Muscle of arm (tissue), 14 donors: ENCODE measurements at places on chromosomes 12 and 14. TPM values are rescaled to one million over a fixed set of nuclear protein-coding genes. Genes with fewer than 3 reads are reported as not detected.

The ZBTB42 gene
- polyA plus RNA-seq: 4.3 TPM

The YEATS4 gene
- 17.3 TPM for polyA plus RNA-seq

The GTF2A1 gene
- polyA plus RNA-seq: 21.4 TPM

The LHX5 gene
- polyA plus RNA-seq: not detected

The P2RX2 gene
- polyA plus RNA-seq: not detected

The SDSL gene
- 1.2 TPM for polyA plus RNA-seq

The LRP1-AS gene
- polyA plus RNA-seq: 1.1 TPM

The SLC6A13 gene
- not detected for polyA plus RNA-seq

The HEATR5A gene
- polyA plus RNA-seq: 19.2 TPM

The ERG28 gene
- polyA plus RNA-seq: 14.5 TPM

DNA sequence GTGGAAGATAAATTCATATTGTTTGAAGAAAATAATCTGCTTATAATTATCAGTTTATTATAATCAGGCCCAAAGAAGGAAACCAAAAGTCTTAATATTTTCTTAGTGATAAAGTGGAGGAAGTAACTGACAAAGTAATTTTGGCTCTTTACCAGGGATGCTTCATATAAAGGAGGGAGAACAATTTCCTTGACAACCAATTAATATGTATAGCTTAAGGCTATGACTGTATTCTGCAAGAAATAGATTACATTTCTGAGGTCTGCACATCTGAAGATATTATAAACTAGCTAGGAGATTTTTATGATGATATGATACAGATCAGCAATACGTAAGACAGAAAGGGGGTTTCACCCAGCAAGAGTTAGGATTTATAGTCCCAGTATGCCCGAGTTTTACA, 90.8 kb downstream of the BICD1 start:
- DNase-seq: no peak

GRCh38 chr14:22411398-22412055, 177.5 kb downstream of the DAD1 start:
- no peak for DNase-seq

DNA sequence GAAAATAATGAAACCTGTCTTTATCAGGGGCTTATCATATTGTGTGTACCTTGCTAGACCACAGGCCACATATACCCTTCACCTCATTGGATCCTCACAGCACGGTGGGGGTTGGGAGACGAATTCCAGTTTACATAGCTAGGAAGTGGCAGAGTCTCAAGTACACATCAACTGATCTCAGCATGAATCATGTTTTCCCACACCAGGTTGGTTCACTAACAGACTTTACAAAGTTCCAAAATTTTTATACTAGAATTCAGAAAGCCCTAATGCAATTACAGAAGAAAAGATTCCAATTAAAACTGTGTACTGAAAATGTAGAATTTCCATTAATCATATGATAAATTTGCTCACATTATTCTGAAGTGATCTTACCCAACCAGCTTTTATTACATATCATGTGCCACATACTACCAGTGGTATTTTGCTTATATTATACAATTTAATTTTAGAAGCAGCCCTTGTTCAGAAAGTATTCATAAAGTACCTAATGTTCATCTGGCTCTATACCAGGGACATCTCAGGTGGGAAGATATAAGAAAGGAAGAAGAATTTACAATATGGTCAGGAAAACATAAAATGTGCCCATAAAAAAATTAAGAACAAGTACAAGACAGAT, 196.2 kb downstream of the ITPR2 start:
- DNase-seq: no peak

DNA sequence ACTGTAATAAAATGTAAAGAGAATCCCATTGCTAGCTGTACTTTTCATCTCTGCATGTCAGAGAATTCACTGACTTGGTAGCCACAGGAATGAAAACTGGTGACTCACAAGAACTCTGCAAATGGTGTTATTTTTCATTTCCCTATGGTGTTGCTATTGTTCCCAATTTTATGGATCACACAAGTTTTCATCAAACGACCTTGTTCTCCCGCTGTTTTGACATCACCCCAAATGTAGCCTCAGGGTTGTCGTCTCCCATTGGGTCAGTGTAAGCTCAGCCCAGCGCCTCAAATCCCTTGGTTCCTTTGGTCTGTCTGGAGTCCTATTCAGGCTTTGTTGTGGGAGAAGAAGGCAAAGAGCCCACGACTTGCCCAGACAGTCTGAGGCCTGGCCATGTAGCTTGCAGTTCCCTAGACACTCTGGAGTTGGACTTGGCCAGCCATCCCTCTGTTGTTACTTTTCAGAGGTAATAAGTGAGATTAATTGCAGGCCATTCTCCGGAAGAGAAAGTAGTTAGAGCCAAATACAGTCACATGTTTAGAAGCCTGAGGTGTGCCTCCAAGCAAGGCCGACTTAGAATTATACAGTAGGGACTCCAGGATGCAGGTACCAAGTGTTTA, 159.2 kb downstream of the TGFB3 start:
- no peak for DNase-seq

- DNase-seq: no peak
Measured at GRCh38 chr12:98894412-98895085, 249.5 kb downstream of the APAF1 start.

DNA sequence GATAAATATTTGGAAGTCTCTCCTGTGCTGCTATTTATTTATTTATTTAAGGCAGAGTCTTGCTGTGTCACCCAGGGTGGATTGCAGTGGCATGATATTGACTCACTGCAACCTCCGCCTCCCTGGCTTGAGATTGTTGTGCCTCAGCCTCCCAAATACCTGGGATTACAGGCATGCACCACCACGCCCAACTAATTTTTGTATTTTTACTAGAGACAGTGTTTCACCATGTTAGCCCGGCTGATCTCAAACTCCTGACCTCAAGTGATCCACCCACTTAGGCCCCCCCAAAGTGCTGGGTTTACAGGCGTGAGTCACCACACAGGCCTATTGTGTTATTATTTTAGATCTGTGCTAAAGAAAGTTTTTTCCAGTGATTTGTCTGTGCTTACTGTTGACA, 225.2 kb downstream of the CCER1 start:
- no peak for DNase-seq

DNA sequence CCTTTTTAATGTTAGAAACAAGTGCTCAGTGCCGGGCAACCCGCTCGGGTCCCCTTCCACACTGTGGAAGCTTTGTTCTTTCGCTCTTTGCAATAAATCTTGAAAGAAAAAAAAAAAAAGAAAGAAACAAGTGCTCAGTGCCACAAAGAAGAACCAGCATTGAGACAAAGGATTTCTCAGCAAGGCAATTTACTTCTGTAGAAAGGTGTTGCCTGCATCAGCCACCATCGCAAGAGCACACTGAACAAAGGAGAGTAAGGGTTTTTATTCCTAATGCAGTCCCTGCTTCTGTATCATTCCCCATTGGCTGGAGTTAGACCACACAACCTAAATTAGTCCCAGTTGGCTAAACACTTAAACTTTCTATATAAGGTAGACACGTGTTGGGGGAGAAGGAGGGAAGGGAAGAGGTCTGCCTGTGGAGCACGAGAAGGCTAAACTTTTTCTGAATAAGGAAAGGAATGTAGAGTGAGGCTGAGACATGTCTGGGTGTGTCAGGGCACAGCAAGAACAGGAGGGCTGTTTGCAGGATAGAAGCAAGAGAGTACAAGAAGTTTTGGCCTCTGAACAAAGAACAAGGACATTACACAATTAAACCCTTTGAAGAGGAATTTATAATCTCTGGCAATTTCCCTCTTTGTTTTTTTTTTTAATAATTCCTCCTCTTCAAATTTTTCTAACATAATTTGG, 21.4 kb downstream of the KLRF2 start:
- no peak for DNase-seq

DNA sequence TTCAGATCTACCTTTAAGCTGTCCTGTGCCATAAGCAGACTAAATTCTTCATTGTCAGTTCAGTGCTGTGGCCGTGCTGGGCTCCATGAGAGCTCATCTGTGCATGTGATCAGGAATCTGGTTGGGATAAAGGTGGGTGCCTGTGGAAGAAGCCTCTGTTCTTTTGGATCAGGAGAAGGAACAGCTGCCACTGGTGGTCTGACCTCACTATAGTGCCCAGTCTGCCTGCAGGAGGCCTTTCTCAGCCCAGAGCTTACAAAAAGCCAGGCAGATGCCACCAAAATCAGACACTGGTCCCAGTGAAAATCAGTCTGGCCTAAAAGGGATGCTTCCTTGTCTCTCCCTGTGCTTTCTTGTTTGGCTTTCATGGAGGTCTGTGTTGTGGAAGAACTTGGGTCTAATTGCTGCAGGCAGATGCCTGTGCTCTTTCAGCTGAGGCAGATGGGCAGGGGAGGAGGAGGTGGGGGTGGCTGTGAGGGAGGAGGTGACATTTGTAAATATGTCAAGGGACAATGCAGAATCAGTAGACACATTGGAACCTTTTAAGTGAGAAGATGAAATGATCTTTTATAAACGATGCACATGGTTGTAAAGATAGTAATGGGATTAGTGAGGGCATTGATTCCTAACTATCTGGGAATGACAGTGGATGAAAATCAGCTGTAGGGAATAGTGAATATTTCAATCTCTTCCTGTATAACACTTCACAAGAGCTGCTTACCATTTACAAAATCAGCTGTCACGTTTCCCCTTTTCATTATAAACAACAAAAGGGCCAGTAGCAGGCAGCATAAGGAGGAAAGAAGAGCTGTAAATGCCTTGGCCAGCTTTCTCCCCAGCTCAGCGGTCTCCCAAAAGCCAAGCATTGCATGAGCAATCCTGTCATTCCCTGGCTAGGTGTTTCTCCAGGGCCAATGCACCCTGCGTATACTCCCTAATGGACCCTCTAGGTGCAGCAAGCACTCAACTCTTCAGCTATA, 44.6 kb downstream of the CACNA2D4 start:
- DNase-seq: no peak

DNA sequence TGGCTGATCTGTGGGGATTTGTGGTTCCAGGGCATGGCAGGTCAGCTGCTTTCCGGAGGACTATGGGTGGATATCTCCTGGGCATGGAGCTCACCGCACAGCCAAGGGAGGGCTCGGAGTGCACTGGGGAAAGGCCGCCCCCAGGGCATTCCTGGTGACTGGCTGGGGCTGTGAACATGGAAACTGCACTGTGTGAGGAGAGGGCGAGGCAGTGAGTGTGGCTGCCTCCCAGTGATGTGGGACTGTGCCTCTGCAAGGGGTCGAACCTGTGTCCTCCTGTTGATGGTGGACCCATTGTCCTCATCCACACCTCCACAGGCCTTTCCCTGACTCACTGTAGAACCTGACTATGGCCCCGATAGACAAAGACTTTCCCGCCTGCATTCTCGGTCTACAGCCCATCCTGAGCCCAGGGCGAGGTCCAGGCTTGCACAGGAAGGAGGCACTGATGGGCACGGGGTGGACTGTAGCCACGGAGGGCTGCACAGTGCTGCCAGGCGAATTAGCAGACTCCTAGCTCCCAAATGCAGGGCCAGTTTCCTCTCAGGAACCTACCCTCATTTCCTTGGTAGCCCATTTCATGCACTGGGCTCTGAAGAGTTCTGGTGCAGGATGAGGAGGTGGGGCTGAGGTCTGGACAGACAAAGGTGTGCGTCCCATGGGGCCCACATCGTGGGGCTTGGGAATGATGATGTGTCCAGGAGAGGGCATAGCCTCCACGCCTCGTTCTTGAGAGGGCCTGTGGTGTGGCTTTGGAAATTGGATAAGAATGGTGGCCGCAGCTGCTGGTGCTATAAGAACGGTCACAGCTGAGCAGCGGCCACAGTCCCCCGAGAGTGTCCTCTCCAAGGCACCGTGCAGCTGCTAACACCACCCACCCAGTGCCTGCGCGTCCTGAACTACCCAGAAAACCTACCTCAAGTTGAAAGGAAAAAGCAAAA, 415.1 kb downstream of the TMEM121 start:
- no peak for DNase-seq

DNA sequence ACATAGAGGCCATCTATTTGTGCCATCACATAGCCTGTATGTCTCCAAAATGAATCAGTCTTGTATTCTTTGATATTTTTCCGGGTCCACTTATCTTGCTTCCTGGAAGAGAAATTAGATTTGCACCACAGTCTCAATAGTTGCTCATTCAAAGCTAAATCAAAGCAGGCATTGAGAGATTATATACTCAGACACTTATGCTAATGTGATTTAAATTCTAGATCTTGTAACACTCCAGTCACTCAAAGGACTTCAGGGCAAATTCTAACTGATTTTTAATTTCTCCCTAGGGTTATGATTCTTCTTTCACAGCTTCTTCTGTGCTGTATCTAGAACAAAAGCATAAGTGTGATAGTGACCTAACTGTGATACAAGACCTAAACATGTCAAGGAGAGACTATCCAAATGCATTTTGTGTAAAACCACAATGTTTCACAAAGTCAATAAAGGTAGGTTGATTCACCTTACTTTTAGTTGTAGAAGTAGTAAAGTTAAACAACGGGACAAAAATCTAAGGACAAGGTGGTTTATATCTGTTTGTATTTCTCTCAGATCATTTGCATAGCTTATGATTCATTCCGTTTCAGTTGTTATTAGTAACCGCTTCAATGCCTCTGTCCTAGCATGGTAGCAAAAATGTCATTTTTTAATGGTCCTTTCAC, 26.8 kb downstream of the PLBD1 start:
- DNase-seq: no peak

DNA sequence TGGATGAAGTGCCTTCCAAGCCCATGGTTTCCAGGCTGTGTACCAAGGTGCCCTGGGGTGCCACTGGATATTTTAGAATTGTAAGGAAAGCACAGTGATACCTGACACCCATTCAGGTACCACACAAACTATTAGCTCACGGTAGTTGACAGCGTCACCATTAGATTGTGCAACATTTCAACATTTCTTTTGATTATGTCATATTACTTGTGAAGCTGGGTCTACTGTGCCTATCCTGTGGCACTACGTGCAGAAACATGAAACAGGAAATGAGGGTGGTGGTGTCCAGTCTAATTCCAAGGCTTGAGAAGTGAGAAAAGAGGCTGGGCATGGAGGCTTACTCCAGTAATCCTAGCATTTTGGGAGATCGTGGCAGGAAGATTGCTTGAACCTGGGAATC, 75.5 kb upstream of the CPM start:
- no peak for DNase-seq

DNA sequence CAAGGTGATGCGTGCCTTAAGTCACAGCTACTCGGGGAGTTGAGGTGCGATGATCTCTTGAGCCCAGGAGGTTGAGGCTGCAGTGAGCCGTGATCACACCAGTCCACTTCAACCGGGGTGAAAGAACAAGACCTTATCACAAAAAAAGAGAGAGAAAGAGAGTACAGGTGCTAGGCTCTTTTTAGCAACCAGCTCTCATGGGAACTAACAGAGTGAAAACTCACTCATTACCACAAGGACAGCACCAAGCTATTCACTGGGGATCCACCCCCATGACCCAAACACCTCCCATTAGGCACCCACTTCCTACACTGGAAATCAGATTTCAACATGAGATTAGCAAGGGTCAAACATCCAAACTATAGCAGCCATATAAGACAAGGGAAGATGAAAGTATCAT, 164.2 kb downstream of the NDUFA12 start:
- no peak for DNase-seq

- DNase-seq: no peak
Measured at GRCh38 chr12:43852744-43853143, 16.9 kb downstream of the TMEM117 start.
